ENCODE measurements at places on chromosomes 13 and 19.
A peak's percentile ranks its signal among the peaks of the same experiment; 100 is the strongest.

- DNase-seq, result no peak
These were observed 173.4 kb upstream of the SGCG start for GRCh38 chr13:23007426-23007825.

- DNase-seq, result no peak
These were observed 12.8 kb upstream of the WASF3 start for GRCh38 chr13:26544707-26545106.

DNA sequence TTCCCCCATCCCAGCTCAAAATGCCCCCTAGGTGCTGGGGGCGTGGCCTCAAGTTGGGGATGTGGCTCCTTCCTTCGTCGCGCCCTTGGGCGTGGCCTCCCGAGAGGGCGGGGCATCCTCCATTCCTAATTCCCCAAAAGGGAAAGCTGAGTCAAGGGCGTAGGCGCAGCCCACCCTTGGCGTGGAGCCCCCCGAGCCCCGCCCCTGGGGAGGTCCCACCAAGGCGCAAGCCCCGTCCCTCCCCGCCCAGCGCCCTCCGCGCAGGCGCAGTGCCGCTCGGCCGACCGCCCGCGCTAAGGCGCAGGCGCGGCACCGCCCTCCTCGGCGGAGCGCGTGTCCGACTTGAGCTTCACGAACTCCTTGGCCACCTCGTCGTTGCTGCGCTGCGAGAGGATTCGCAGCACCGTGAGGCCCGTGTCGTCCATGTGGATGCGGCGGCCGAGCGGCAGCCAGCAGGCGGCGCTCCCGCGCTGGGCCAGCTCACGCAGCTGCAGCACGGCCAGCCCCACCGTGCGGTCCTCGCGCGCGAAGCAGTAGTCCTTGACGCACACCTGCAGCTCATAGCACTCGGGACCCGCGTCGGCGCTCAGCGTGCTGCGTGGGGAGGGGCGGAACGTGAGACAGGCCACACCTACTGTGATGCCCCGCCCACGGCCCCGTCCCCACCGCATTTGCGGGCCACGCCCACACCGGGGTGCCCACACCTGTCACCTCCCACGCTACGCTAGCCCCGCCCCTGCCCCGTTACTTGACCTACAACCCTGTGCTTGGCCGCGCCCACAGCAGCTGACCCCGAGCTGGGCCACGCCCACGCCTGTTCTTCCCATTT is 50.5 kb downstream of the COLGALT1 start:
- DNase-seq, result peak; percentile 83

- no peak for DNase-seq
These were observed 38.0 kb upstream of the TEX29 start for GRCh38 chr13:111282425-111282824.

DNA sequence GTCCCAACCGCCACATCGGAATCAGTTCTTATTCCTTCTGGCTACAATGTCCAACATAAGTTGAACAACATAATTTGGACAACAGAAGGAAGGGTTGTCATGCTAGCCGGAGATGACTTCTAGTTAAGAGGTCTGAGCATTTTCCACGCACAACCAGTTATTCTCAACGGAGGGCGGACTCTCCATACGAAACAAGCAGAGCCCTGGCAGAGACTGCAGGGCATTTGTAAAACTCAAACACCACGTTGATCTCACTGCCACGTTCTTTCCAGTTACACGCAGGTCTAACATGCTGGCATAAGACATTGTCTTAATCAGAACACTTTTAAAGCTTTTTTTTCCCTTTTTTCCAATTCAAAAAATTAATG is 38.3 kb upstream of the DCUN1D2 start:
- no peak for DNase-seq

DNA sequence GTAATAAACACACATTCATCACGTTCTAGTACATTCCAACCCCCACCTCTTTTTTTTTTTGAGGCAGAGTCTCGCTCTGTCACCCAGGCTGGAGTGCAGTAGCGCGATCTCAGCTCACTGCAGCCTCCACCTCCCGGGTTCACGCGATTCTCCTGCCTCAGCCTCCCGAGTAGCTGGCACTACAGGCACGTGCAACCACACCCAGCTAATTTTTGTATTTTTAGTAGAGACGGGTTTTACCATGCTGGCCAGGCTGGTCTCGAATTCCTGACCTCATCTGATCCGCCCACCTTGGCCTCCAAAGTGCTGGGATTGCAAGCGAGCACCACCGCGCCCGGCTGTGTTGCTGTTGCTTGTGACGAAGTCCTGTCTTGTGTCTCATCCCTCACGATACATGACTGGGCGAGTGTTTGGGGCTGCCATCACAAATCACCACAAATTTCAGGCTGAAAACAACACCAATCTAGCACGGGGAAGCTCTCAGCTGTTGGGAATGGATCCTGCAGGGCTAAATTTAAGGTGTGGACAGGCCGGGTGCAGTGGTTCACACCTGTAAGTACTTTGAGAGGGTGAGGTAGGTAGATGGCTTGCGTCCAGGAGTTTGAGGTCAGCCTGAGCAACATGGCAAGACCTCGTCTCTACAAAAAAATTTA is 15.7 kb downstream of the MOB3A start:
- DNase-seq, result no peak

DNA sequence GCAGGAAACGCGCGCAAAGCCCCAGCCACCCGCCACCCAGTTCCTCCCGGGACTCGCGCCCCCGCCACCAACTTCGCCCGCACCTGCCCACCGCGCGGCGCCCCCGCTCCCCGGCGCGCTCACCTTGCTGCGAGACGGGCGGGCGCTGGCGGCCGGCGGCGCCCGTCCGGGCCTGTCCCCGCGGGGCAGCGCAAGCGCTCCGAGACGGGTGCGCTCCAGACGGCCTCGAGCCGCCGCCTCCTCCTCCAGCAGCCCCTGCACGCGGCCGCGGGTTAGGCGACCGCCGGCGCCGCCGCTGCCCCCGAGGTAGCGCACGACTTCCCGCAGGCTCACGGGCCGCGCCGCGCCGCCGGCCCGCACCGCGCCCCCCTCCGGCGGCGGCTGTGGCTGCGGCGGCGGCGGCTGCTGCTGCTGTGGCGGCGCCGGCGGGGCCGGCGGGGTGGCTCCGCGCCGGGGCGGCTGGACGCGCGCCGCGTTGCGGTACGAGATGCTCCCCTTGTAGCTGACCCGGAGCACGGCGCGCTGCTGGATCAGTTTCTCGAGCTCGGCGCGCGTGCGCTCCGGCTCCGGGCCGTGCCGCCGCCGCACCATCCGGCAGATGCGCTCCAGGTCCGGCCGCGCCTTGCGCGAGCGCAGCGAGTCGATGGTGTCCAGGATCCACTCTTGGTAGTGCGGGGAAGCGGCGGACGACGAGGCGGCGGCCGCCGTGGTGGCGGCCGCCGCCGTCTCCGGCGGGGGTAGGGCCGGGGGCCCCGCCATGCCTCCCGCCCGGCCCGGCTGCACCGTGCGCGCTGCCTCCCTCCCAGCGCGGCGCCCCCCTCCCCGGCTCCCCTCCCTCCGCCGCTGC is 666 bp downstream of the SAMD1 start:
- DNase-seq, result no peak

DNA sequence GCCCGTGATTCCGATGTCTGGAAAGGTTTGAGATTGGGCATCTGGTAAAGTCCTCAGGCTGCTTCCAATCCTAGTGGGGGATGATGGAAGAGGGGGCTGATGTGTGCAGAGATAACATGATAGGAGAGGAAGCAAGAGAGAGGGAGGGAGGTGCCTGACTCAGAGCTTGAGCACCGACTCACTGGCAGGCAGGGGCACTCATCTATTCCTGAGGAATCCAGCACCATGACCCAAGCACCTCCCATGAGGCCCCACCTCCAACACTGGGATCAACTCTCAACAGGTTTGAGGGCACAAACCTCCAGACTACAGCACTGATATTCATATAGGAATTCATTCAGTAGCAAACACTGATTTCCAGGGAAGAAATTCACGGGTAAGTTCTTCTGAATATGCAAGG is 5.6 kb upstream of the SIGLEC9 start:
- DNase-seq, result no peak

DNA sequence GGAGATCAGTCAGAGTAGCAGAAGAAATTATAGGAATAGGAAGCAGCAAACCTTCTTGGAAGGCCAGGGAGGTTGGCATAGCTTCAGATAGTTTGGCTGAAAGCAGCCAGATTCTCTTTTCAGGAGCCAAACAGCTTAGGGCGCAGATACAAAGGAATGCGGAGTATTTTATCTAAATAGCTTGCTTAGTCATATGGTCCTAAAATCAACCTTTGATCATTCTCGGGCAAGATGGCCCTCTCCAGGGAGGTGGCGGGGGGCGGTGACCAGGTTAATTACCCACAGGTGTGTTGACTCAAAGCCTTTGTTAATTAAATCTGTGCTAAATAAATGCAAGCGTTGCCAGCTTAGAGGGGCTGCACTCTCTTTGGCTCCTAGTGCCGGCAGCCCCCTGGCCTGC is 12.5 kb upstream of the NCR1 start:
- DNase-seq, result no peak

GRCh38 chr19:42176649-42176989 is 40.9 kb downstream of the DEDD2 start:
- no peak for DNase-seq

Data from stimulated activated CD8-positive, alpha-beta memory T cell treated with anti-CD3 and anti-CD28 coated beads, Interleukin-2, amount 100 ng/mL, for 48 hours (primary cell).